Right cardiac atrium (tissue), 5 donors: ENCODE measurements at places on chromosomes 12 and 14. TPM values are rescaled to one million over a fixed set of nuclear protein-coding genes. Genes with fewer than 3 reads are reported as not detected.

ADAMTS20 gene
- not detected for polyA plus RNA-seq

PDZRN4 gene
- 0.48 TPM for polyA plus RNA-seq

LHX5 gene
- not detected for polyA plus RNA-seq

SRRM4 gene
- polyA plus RNA-seq: 0.38 TPM

ZC2HC1C gene
- 8.4 TPM for polyA plus RNA-seq

FOXG1 gene
- 0.20 TPM for polyA plus RNA-seq

ANKRD13A gene
- polyA plus RNA-seq: 9.6 TPM
